ENCODE measurements at places on chromosomes 2 and 18.

DNA sequence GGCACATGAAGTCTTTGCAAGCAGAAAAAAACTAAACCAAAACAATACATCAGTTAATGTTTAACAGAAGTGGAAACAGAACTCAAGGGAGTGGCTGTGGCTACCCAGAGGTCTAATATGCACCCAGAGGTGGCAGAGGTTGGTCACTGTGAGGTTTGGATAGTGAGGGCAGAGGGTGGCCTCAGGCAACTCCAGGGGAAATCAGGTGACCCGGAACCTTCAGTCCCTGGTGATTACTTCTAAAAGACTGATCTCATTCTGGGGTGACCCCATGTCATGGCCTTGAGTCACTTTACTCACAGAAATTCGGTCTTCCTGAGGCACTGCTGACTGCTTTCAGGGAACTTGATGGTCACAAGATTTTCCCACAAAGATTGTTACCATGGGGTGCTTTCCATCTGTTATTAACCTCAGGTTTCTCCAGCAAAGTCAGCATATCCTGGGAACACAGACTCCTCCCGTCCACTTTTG is 99.4 kb downstream of the TMEM17 start:
- no peak for DNase-seq

DNA sequence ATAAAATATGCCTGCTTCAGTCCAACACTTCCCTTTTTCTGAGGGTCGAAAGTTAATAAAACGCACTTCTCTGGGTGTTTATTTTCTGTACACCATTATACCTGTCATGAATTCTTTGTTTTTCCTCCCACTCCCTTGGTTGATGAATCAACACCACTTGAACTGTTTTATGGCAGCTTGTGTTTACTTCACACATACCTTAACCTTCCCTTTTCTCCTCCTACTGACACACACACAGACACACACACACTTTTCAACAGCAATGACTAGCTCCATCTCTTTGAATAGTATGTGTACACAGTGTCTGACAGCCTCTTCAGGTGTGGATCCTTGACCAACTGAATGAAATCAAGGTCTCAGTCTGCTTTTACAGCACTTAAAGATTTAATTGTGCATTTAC is 91.3 kb downstream of the SATB2 start:
- no peak for DNase-seq

DNA sequence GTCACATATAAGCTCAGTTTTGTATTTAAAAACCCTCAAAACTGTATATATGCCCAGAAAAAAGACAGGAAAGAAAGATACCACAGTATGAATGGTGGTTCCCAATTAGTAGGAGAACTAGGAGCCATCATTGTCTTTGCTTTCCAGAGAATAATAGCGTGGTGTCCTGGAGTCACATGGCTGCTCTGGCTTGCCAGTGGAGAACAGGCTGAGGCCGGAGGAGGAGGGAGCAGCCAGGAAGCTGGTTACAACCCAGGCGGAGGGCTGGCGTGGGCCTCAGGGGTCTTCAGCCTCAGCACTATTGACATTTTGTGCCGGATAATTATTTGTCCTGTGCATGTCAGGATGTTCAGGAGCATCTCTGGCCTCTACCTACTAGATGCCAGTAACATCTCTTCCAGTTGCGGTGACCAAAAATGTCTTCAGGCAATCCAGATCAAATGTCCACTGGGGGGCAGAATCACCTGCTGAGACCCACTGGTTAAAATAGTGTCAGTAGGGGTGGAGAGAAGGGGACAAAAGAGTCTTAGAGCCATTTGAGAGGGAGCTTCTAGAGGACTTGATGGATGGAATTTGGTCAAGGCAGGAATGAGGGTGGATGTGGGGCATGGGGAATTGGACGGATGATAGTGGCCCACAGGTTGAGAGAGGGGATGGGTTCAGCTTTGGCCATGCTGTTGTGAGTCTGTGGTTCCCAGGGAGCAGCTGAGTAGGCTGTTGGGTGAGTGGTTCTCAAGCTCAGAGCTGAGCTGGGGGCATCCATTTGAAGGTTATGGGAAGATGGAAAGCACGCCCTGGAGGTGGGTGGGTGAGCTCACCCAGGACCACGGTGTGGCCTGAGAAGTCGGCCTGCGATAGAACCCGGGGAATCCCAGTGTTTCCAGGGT is 144.9 kb downstream of the AGAP1 start:
- DNase-seq: peak; percentile 4

- peak; percentile 18 for DNase-seq
These were observed 15.1 kb upstream of the NMUR1 start for GRCh38 chr2:231545105-231545902.

GRCh38 chr2:175918935-175919334 is 83.1 kb downstream of the LNPK start:
- DNase-seq: no peak

DNA sequence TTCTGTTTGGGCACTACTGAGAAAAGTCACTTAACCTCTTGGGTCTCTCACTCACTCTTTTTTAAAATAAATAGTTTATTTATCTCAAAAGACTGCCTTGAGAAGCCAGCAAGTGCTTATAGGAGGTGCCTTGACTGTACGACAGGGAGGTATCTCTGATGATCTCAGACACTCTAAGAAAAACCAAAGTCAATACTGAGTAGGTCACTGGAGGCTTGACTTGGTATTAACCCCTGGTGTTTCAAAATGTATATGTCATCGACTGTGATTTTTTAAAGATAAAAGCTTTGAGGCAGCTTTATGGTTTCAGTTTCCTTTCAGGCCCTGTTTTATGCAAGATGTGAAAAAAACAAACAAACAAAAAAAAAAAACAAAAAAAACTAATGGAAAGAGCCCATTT is 33.7 kb downstream of the MREG start:
- no peak for DNase-seq

- no peak for DNase-seq
These were observed 403.3 kb upstream of the CDH20 start for GRCh38 chr18:60929966-60930365.

DNA sequence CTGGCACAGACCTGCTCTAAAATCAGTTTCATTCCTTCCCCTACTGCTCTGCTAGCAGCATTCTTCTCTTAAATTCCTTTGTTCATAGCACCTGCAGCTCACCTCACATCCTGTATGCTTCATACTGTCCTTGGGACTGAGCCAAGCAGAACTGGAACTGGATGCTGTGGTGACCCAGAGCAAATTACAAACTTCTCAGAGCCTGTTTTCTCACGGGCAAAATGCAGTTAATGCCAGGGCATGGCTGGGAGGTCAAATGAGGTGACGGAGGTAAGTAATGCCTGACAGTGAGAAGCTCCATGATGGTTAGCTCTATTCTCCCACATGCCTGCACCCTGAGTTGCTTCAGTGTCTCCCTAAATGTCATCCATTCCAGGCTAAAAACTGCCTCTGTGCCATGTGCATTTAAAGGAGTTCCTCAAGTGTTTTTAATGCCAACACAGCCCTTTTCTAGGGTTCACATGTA is 29.7 kb downstream of the C2orf42 start:
- DNase-seq: no peak

- DNase-seq: no peak
These were observed 282.7 kb upstream of the STON1 start for GRCh38 chr2:48247206-48247605.

GRCh38 chr2:193793914-193794313 is 1599.2 kb upstream of the TMEFF2 start:
- no peak for DNase-seq

DNA sequence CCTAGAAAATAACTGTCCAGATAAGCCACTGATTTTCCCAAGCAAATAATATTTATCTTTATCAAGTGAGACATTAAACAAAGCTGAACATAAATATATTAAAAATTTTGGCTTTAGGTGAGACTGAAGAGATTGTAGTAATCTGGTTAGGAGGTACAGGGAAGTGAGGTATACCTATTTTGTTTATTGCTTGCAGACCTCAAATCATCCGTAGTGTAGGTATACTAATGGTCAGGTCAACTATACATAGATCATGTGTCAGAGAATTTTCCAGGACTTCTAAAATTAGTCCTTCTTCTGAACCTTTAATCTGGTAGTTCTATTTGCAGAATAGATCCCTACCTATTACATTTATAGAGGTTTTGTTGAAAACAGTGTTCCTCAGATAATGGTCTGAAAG is 41.5 kb downstream of the SP140 start:
- DNase-seq: no peak

- no peak for DNase-seq
These were observed 25.6 kb upstream of the SCYGR1 start for GRCh38 chr2:227413371-227413770.

GRCh38 chr2:214322662-214323061 is 88.2 kb upstream of the VWC2L start:
- no peak for DNase-seq

DNA sequence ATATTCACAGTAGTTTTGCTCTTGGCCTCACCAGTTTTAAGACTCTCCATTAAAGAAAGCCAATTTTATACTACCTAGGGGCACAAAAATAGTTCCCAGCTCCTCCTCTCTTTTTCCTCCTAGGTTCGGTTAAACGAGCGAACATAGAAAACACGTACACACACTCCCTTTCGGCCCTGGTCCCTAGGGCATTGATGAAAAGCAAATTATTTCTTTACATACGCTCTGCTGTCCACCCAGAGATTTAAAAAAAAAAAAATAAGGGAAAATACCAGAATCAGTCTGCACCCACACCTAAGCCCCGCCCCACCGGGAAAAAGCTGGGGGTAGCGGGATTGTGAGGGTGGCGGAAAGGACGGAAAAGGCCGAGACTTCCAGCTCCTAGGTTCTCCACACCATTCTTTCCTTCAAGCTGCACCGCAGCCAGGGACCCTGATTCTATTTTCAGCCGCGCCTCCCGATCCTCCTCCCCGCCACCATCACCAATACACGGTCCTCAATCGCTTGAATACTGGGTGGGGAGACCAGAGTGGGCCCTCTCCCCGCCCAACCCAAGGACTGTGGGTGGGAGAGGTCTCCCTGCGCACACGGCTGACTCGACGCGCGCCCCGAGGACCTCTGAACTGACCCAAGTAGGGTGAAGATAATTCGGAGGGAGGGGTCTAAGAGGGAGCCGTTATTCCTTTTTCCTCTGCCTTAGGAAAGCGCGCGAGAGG is 769 bp downstream of the ATF2 start:
- no peak for DNase-seq

- DNase-seq: no peak
These were observed 79.8 kb downstream of the MOGAT1 start for GRCh38 chr2:222751238-222751637.

DNA sequence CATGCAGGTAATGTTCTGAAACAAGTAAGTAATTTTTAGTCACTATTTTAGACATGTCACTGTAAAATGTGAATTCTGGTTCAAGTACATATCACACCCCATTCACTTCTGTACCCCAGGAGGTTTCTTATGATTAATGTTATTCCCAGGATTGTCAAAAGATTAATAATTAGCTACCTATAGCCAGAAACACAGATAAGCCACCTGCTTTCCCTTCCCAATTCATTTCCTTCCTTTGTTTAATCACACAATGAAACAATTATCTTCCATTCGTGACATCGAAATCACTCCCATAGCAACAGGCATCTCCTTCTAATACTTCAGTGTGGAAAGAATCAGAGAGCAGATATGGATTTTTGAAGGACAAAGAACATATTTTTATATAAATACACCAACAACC is 1650.3 kb upstream of the CELF4 start:
- no peak for DNase-seq

GRCh38 chr2:181038796-181039195 is 58.4 kb downstream of the UBE2E3 start:
- DNase-seq: no peak

- no peak for DNase-seq
These were observed 558 bp upstream of the CEP192 start for GRCh38 chr18:12990641-12990966.

DNA sequence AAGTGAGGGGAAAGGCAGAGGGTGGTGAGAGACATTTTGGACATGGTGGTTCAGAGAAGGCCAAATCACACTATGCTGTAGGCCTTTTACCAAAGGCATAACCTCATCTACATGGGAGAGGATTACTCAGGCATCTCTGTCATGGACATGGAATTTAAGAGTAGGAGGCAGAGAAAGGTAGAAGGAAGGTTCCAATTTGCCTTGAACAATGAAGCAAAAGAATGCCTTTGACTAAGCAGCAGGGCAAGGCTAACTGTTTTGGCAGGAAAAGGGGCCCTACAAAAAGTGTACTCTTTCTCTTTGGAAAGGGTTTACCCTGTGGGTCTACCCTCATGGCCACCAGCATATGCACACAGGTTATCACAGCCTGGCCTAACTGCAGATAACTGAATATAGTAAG is 45.6 kb upstream of the RNU4ATAC start:
- no peak for DNase-seq

- no peak for DNase-seq
These were observed 151.4 kb upstream of the XPO1 start for GRCh38 chr2:61689568-61689967.

GRCh38 chr2:63023444-63023843 is 27.2 kb upstream of the OTX1 start:
- no peak for DNase-seq

- DNase-seq: no peak
These were observed 5.1 kb downstream of the SERPINE2 start for GRCh38 chr2:224034017-224034416.

GRCh38 chr2:16124881-16125613 is 184.7 kb downstream of the MYCN start:
- DNase-seq: no peak

- no peak for DNase-seq
These were observed 272.8 kb downstream of the FIGN start for GRCh38 chr2:163462993-163463392.

- DNase-seq: no peak
These were observed 96.7 kb downstream of the SH3BP4 start for GRCh38 chr2:235048549-235048948.

- DNase-seq: no peak
These were observed 44.9 kb downstream of the SOCS6 start for GRCh38 chr18:70333757-70334156.

- DNase-seq: no peak
These were observed 16.8 kb upstream of the SRBD1 start for GRCh38 chr2:45627911-45628310.

DNA sequence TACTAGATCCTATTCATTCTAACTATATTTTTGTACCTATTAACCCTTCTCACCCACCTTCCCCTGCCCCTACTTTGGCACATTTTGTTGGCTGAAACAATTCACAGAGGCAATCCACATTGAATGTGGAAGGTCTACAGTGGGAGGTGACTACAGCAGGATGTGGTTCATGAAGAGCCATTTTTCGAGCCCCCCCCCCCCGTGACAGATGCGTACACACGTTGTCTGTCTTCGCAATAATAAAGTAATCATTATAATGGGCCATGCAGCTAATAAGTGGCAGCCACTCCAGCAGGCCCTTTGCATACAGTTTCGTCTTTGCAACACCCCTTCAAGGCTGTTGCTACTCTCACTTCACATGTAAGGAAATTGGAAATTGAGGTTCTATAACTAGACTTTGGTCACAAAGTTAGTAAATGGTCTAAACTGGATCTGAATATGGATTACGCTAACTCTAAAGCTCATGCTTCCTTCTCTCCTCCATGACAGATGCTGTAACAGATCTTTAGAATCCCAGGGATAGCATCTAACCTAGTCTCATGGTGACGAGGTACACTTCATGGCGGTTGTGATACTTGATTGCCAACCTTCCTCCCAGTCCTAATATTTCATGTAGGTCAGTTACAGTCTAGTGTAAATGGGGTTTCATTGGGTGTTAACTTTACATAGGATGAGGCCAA is 176.8 kb downstream of the MYCN start:
- no peak for DNase-seq

- no peak for DNase-seq
These were observed 2.5 kb downstream of the KLF7 start for GRCh38 chr2:207163053-207163755.

GRCh38 chr2:23114299-23114698 is 270.7 kb upstream of the KLHL29 start:
- no peak for DNase-seq

GRCh38 chr18:25327584-25327983 is 24.4 kb downstream of the ZNF521 start:
- no peak for DNase-seq

All from stimulated activated CD8-positive, alpha-beta memory T cell treated with anti-CD3 and anti-CD28 coated beads, Interleukin-12 subunit alpha, Interleukin-12 subunit beta, amount 100 ng/mL, for 1 hour (primary cell).